GM06990 (cell line): ENCODE measurements at places on chromosomes 1 and 21.

- no peak for DNase-seq
These were observed 16.7 kb downstream of the CD247 start for GRCh38 chr1:167501515-167502191.

DNA sequence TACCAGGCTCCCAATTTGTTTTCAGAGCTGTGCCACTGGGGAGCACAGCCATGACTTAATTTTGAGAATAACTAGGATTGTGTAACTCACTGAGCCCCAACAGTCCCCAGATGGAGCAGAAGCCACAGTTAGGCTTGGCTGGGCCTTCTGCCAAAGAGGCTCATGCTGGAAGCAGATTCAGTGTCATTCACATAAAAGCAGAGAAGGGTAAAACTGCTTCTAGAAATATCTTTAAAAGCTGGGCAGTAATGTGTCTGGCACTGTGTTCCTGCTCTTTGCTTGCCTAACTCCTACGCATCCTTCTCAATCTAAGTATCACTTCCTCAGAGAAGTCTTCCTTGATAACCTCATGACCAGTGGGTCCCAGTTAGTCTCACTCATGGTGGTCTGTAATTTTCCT is 20.3 kb downstream of the STK40 start:
- DNase-seq, result no peak

GRCh38 chr21:25343774-25344545 is 263.3 kb downstream of the MRPL39 start:
- no peak for DNase-seq

GRCh38 chr21:40422896-40423635 is 423.9 kb downstream of the DSCAM start:
- DNase-seq, result no peak

DNA sequence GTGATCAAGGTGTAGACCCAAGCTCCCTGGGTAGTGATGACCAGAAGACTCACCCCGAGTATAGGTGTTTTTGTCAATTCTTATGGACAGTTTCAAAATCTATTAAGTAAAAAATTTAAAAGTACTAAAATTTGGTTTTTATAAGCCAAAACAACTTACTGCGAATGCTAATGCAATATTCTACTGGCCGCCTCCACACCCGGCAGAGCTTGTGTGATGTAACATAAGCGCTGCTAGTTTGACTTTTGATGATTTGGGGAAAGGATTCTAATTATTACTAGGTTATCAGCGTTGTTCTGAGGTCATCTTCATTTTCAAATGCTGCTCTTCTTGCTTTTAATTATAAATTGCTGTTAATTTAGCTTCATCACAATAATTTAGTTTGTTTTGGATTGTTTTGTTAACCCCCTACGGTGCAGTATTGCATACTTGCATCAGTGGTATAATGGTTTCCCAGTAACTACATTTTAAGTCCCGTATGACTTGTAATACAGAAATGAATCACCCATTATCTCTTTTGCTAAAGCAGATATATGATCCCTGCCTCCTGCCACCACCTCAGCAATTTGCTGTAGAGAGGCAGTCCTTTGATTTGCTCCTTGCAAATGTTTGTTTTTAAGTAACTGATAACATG is 178.0 kb downstream of the SDCCAG8 start:
- no peak for DNase-seq

DNA sequence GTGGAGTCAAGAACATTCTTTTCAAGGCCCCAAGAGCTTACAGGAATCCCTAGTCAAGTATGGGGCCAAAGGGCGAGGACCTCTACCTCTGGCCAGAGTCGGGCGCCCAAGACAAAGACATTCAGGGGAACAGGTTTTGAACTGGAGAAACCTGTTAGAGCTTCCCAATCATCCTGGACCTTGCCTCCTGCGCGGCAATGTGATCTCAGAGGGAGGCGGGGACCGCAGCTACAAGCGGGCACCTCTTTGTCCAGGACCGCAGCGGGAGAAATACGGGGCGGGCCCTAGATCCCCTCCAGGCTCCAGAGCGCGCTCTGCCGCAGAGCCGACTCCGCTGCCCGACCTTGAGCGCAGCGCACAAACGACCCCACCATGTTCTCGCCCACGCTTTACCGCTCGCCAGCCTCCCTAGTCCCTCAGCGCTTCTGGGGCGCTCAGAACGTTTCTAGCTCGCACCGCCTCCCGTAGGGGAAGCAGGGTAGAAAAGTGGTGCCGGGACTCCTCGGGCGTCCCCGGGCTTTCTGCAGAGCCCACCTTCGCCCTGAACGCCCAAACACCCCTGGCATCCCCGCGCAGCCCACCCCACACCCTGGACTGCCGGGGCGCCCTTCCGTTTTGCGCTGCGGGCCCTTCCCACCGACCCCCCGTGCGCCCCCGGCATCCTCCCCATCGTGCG is 28.1 kb downstream of the RABIF start:
- peak; percentile 29 for DNase-seq

GRCh38 chr1:147472966-147473732 is 68.2 kb upstream of the BCL9 start:
- DNase-seq, result no peak

DNA sequence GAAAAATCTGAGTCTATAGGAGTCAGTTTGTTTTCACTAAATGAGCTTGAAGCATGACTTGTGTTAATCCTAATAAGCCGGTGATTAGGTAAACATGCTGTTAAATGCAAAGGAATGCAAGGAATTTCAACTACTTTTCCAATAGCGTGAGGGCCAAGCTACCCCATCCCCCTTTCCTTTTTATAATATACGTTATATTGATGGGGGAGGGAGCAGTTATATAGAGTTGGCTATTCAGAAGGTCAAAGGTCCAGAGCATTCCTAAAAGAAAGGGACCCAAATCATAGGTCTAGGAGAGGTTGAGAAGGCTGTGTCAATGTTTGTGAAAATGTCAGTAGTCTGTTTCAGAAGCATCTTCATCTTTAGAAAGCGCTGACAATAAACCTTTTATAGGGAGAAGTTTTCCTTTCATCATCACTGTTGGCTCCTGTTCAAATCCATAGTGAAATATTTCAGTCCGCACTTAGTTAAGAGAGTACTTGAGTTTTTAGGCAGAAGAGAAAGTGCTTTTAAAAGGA is 3.8 kb downstream of the CCN1 start:
- DNase-seq, result no peak

- no peak for DNase-seq
These were observed 9.8 kb downstream of the TXNDC12 start for GRCh38 chr1:52045236-52045635.

GRCh38 chr1:65791396-65791795 is 1.3 kb upstream of the PDE4B start:
- DNase-seq, result no peak

- DNase-seq, result no peak
These were observed 10.7 kb downstream of the LEPR start for GRCh38 chr1:65431111-65431705.

- no peak for DNase-seq
These were observed at the start of gene FAAP20 for GRCh38 chr1:2194319-2194897. FAAP20 (minus strand) TSS chr1:2194772; CDS start chr1:2194749, 23 bp downstream.

DNA sequence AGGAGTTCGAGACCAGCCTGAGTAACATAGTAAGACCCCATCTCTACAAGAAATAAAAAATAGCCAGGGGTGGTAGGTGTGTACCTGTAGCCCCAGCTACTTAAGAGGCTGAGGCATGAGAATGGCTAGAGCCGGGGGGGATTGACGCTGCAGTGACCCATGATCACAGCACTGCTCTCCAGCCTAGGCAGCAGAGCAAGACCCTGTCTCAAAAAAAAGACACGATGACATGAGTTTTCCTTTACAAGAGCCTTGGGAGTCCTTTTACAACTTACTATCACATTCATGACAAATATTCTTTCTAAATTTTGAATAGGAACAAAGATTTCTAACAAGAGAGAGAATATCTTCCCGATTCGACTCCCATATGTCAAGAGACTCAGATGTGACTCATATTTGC is 3.3 kb upstream of the BRWD1 start:
- no peak for DNase-seq

DNA sequence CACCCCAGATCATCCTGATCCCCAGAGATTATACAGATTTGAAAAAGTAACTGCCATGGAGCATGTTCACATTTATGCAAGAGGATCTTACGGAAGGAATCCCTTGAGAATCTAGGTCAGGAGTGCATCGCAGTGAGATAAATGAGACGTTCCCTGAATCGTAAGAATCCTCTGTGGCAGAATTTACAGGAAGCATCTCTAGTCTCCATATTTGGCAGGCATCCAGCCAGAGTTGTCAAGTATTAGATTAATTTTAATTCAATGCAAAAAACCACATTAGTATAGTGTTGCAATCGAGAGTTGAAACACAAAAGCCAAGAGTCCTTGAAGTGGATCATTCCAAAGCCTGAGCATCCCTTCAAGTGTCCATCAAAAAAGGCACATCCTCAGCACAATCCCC is 100.8 kb downstream of the RRAGC start:
- no peak for DNase-seq

- no peak for DNase-seq
These were observed 564.2 kb downstream of the SMYD3 start for GRCh38 chr1:245942856-245943255.

DNA sequence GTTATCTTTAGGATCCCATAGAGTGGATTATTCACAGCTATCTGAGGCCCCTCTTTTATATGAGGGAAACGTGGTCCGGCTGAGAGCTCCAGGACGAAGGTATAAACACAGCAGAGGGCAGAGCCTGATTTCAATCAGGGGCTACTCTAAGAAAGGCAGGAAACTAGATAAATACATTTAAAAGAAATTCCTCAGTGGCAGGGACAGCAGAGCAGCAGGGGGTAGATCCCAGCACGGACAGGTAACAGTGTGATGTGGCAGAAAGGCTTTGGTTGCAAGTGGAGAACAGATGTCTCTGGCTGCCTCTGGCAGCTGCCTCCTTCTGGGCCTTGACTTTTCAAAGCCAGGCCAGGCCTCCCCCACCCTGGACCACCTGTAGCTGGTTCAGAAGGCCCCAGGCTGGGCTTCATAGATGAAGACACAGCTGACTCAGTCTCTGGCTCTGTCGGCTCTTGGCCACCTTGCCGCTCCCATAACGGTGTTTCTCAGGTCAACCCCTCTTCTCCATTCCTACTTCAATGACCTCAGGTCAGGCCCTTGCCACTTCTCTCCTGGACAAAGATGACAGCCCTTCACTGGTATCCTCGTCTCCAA is 43.8 kb downstream of the FAM78B start:
- no peak for DNase-seq

DNA sequence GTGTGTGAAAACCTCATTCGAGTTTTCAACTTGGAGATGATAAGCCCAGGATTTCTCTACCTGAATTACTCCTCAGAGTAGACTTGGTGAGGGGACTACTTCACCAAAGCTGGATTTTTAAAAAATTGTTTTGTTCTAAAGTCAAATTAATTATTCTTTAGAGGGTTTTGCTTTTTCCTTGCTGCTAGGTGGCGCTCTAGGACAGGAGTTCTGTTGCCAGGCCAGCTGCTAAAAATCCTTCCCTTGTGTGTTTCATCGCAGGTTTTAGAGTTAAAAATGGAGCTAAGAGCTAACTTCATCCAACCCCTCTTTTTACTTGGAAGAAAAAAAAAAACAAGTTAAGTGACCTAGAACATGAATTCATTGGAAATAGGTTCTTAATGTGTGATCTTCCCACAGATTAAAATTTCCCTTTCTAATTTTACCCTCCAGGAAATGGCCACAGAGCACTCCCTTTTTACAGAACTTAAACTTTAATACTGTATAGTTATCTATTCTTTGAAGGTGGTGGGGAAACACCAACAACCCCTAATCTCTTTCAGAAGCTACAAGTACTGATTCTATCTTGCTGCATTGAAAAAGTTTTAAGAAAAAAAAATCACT is 36.7 kb upstream of the FAM163A start:
- DNase-seq, result peak; percentile 36

- DNase-seq, result no peak
These were observed 60.4 kb downstream of the MRPS6 start for GRCh38 chr21:34133802-34134201.

DNA sequence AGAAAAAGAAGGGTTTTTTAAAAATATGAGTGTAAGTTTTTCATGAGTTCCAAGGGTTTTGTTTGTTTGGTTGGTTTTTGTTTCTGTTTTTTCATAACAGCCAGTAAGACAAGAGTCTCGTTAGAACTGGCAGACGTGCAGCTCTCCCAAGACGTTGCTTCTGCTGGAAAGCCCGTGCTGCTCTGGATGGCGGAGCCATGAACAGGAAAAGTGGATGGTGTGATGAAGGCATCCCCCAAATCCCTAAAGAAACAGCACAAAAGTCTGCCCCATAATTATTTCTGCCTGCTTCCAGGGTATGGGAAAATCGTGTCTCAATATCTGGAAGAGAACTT is 157.9 kb upstream of the BACE2 start:
- no peak for DNase-seq

GRCh38 chr1:165075725-165076370 is 280.7 kb downstream of the LMX1A start:
- no peak for DNase-seq
